ENCODE measurements at places on chromosomes 11 and 22.
A peak's percentile ranks its signal among the peaks of the same experiment; 100 is the strongest.

DNA sequence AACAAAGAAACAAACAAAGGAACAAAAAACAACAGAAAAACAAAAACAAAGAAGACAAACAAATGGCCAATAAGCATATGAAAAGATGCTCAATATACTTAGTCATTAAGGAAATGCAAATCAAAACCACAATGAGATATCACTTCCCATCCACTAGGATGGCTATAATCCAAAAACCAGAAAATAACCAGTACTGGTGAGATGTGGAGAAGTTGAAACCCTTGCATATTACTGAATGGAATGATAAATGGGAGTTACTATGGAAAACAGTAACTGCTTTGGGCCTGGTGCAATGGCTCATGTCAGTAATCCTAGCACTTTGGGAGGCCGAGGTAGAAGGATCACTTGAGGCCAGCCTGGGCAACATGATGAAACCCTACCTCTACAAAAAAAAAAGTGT lies 44.9 kb upstream of the RBFOX2 start:
- DNase-seq, result no peak

DNA sequence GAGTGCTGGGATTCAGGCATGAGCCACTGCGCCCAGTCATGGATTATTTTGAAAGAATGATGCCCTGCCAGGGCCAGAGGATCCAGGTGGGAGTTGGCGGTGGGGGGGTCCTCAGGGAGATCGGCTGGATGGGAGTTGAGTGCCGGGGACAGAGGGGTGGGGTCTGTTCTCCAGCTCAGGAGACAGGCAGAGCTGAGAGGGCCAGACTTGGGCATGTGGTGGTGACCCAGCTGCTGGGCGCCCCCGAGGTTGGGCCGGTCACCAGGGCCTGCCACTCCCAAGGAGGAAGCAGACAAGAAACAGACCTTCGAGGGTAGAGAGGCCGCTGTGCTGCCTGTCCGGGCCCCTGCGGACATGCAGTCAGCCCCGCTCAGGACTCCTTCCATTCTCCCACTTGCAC lies 11.8 kb upstream of the PRODH start:
- no peak for DNase-seq

GRCh38 chr11:128484172-128484571 lies 103.2 kb downstream of the ETS1 start:
- no peak for DNase-seq

DNA sequence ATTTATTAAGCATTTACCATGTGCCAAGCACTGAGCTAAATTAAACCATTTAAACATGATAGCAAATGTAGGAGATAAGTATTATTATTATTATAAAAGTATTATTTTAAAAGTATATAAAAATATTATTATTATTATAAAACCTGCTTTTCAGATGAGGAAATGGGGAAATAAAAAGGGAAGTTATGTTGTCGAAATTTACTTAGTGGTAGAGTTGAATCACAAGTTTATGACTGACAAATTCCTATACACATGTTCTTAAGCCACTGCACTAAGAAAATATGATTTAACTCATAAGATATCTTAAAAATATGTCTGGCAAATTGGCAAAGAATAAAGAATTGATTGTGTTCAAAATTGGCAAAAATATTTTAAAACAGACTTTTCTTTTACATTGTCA lies 53.8 kb downstream of the CASP12 start:
- no peak for DNase-seq

- DNase-seq, result no peak
These were observed 1047.1 kb upstream of the CCDC90B start for GRCh38 chr11:84333221-84333620.

GRCh38 chr11:9470765-9471164 lies 10.0 kb downstream of the ZNF143 start:
- no peak for DNase-seq

DNA sequence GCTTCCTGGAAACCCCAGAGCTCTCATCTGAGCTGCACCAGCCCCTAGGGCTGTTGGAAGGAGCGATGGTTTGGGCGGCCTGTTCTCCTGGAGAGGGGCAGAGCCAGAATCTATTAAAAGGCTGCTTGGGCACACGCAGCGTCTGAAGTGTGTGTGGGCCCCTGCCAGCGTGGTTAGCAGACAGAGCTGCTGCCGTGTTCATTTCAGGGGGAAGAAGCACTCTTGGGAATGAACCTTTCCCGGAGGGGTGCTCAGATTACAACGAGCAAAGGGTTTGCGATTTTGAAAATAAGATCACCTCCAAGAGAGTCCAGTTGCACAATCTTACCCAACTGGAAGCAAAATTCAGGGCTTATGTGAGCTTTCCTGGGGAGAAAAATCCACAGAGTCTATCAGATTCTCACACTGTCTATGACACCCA lies 12.9 kb downstream of the ANO1 start:
- DNase-seq, result no peak

DNA sequence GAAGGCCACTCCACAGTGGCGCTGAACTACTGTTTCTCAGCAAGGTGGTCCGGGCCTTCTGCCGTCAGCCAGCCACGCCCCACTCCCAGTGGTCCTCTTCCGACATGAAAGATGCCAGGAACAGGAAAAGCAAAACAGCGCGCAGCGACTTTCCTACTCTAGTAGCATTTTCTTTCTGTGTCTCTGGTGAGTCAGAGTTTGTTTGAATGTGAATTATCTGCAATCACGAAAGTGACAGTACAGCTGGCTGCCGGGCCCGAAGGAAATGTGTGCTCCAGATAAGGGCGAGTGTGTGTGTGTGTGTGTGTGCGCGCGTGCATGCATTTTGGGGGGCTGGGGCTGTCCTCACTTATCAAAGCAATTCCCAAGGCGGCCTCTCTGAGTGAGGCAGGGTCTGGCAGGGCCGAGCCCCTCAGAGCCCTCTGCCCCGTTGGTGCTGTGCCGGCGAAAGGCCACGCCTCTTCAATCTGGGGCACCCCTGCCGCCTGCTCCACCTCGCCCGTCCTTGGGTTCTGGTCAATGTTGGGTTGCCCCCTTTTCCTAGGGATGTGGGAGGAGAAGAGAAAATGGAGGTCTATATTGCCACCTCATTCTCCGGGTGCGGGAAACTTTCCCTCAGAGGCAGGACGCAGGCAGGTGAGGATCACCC lies 288.5 kb downstream of the KIRREL3 start:
- DNase-seq, result no peak

- no peak for DNase-seq
These were observed 312.7 kb upstream of the MTNR1B start for GRCh38 chr11:92656783-92657182.

DNA sequence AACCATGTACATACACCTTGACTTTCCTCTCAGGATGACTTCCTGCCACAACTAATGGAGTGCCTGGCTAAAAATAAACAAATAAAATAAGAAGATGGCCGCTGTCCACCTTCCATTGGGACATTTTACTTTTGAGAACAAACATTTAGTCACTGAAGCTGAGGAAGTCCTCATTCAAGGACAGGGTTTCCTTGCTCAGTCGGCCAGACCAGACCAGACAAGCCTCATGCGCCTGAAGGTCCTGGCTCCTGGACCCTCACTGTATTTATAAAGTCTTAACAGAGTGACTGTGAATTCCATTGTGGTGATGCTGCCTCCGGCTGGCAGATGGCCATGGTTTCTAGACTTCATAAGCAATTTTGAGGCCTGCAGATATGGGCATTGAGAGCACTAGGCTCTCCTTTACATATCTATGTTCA lies 114.5 kb downstream of the MAML2 start:
- peak; percentile 88 for DNase-seq

DNA sequence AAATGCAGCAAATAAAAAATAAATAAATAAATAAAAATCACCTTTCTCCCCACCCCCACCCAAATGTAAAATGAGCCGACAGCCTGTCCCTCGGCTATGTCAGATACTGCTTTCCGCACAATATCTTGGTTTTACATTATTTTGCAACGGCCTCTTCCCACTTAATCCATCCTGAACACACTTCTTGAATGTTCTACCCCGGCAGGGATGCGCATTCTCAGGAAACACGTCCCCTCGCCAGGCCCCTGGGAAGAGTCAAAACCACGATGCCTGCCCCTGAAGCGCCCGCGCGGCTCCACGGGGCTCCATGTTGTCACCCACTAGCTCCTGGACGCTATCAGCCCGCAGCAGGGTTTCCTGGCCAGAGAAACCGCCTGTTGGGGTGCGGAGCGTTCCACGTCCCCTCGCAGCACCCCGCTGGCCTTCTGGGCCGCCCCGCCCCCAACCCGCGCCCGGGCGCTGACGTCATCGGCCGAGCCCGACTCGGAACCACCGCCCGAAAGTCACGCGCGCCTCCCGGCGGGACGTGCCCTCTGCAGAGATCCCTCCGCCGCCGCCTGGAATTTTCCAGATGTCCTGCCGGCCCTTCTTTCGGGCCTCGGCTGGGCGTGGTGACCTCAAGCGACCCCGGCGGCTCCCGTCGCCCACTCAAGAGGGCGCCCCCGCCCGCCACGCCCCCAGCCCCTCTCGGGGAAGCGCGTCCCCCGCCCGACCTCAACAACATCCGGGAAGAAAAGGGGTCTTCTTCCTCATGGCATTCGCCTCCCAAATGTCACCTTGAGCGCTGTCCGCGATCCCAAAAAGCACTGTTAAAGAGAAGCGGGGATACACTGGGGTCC lies 585 bp upstream of the NEAT1 start:
- peak; percentile 99 for DNase-seq

DNA sequence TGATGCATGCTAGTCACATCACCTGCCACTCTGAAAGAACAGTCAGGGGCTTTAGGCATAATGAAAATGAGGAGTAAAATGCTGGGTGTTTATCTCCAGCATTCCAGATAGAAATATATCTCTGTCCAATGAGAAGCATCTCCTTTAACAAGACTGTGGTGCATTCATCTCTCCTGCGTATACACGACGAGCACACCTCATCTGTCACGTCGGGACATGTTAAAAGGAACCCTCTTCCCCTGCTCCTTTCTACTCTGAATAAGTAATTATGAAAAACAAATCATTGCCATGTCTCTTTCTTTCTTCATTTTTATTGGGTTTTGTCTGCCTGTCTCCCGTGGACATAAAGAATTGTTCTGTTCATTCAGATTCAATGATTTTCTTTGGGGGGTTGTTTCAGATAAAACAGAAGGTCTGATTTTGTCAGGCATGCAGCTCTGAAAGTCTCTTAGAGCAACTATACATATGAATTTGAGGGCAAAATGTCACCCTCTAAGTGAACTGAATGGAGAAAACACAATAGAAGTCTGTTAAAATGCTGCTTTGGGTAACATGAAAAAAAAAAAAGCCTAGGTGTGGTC lies 195.0 kb downstream of the MAML2 start:
- DNase-seq, result no peak

DNA sequence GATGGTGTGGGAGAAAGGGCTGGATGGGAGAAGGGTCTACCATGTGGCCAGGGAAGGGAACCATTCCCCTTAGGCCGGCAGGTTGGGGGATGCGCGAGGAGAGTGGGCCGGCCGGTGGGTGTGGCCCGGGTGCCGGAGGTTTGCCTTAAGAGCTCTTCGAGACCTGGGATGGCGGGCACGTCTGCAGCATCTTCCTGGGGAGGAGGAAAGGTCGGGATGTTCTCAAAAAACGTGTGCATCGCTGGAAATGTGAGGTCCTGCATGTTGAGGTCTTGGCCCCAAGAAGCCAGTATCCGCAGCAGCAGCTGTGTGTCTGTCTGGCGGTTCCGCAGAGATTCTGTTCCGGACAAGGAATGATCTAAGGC lies 1.4 kb downstream of the NAV2 start:
- peak; percentile 51 for DNase-seq

DNA sequence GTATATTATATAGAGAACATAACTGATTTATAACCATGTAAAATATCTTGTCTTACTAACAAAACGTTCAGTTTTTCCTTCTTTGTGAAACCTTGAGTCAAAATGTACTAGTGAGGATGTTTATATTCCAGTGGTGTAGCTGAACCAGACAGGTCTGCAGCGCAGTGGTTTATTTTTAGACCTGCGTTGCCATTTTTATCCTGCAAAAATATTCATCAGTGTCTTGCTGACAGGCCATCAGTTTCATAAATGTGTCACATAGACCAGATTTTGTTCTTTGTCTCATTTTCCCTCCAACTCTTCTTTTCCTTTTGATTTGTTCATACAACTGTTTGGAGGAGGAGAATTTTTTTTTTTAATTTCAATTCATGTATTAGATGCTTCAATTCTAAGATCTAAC lies 43.1 kb downstream of the HSD17B12 start:
- DNase-seq, result no peak

DNA sequence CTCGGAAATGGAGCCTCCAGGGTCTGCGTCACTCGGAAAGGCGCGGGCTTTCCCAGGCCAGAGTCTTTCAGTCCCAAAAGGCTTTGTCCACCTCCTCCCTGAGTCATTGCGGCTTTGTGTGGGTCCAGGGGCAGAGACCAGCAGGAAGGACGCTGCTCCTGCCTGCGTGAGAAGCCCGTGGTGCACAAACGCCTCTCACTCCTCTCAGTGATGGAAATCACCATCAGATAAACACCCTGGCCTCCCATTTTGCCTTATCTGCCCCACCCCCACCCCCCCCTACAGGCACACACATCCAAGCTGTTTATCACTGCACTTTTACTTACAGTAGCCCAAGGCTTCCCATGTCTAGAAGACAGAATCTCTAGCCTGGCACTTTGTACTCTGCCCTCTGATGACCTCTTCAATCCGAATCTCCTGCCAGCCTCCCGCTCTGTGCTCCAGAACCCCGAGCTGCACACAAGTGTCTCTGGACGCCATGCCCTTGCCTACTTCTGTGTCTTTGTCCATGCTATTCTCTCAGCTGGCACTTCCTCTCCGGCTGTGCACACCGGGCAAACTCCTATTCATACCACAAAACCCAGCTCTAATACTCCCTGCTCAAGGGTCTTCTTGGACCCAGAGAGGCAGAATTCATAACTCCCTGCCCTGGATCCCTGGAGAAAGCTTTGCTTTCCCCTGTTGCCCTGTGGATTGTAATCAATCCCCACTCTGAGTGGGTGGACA lies 954.6 kb downstream of the TBC1D22A start:
- no peak for DNase-seq

DNA sequence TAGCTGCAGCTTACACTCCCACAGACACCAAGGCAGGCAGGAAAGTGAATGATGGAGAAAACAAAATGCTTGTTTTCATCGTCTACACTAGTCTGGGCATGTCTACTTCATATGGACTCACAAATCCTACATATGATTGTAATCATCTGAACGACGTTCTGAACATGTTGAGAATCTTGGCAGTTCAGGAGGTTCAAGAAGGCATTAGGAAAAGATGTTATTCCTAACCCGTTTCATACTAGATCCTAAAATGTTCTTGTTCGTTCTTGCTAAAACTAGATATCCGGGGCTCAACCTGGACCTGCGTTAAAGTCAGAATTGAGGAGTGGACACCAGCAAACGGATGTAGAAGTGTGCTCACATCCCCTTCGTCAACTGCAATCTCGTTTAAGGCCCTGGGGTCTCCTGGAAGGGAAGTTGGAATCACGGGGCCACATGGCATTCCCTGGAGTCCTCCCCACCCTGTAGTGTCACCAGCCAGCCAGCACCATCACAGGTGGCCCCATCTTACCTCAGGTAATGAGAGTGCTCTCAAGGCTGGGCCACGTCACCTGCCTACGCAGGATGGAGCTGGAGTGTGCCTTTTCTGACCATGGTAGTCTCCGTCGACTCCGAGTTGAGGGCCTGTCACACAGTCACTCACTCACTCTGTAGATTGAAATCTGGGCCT lies 37.3 kb downstream of the C11orf58 start:
- no peak for DNase-seq

Data from stomach (tissue), 19 donors.